Epithelial cell of umbilical artery (primary cell): ENCODE measurements at places on chromosomes 11 and 22. TPM values are rescaled to one million over a fixed set of nuclear protein-coding genes. Genes with fewer than 3 reads are reported as not detected.

The GLB1L2 gene
- 0.32 and 0.76 TPM in 2 replicates for total RNA-seq

The CDC45 gene
- total RNA-seq, result 35.1 and 55.8 TPM in 2 replicates

The MB gene
- not detected in 2 replicates for total RNA-seq

The OR5L2 gene
- total RNA-seq, result not detected in 2 replicates

The MUC6 gene
- total RNA-seq, result not detected in 2 replicates

The RBMXL2 gene
- under 0.01 TPM in 1 of 2 replicates, not detected in the other for total RNA-seq

The MAPK8IP2 gene
- total RNA-seq, result 0.15 TPM in 1 of 2 replicates, not detected in the other

The BRSK2 gene
- total RNA-seq, result 0.15 and 0.32 TPM in 2 replicates

The SPA17 gene
- total RNA-seq, result 8.5 and 10.7 TPM in 2 replicates

The GLYATL2 gene
- total RNA-seq, result 0.61 TPM in 1 of 2 replicates, not detected in the other

The SAAL1 gene
- total RNA-seq, result 26.3 and 34.0 TPM in 2 replicates

The RAG1 gene
- total RNA-seq, result 0.65 and 0.76 TPM in 2 replicates

The POLR2F gene
- 46.0 and 78.0 TPM in 2 replicates for total RNA-seq

The MYBPC3 gene
- total RNA-seq, result not detected in 2 replicates

The C11orf91 gene
- 0.32 TPM in 1 of 2 replicates, not detected in the other for total RNA-seq

The OR51B2 gene
- not detected in 2 replicates for total RNA-seq

The TRIM49C gene
- total RNA-seq, result not detected in 2 replicates

The OR5AR1 gene
- not detected in 2 replicates for total RNA-seq

The TSGA10IP gene
- total RNA-seq, result not detected in 2 replicates

The OR4D9 gene
- not detected in 2 replicates for total RNA-seq

The APOL1 gene
- total RNA-seq, result 10.7 and 75.2 TPM in 2 replicates

The CHRM1 gene
- total RNA-seq, result not detected in 2 replicates

The MRGPRF gene
- 0.30 and 0.32 TPM in 2 replicates for total RNA-seq

The C1QTNF5 gene
- 82.5 and 90.6 TPM in 2 replicates for total RNA-seq

The MN1 gene
- total RNA-seq, result 0.32 and 0.46 TPM in 2 replicates

The OLFML1 gene
- total RNA-seq, result 2.9 TPM in 1 of 2 replicates, not detected in the other

The GLYAT gene
- total RNA-seq, result not detected in 2 replicates

The OR52A1 gene
- not detected in 2 replicates for total RNA-seq

The NCR3LG1 gene
- 5.2 and 8.1 TPM in 2 replicates for total RNA-seq

The MS4A8 gene
- not detected in 2 replicates for total RNA-seq

The F2 gene
- total RNA-seq, result not detected in 2 replicates

The ZNF280B gene
- 0.97 and 1.4 TPM in 2 replicates for total RNA-seq

The MMP7 gene
- 0.30 and 0.97 TPM in 2 replicates for total RNA-seq

The TRPM5 gene
- total RNA-seq, result not detected in 2 replicates

The BIRC3 gene
- 0.97 and 7.9 TPM in 2 replicates for total RNA-seq

The BLID gene
- total RNA-seq, result 4.3 and 5.5 TPM in 2 replicates

The C22orf42 gene
- total RNA-seq, result not detected in 2 replicates

The RIC3 gene
- not detected in 2 replicates for total RNA-seq

The SAA2 gene
- total RNA-seq, result not detected in 2 replicates

The OSBP2 gene
- 5.5 and 12.8 TPM in 2 replicates for total RNA-seq

The MUC15 gene
- total RNA-seq, result not detected in 2 replicates

The GAL gene
- 1.5 and 2.3 TPM in 2 replicates for total RNA-seq

The CHKA gene
- 11.7 and 15.8 TPM in 2 replicates for total RNA-seq
